ENCODE measurements at places on chromosomes 2 and 18.

DNA sequence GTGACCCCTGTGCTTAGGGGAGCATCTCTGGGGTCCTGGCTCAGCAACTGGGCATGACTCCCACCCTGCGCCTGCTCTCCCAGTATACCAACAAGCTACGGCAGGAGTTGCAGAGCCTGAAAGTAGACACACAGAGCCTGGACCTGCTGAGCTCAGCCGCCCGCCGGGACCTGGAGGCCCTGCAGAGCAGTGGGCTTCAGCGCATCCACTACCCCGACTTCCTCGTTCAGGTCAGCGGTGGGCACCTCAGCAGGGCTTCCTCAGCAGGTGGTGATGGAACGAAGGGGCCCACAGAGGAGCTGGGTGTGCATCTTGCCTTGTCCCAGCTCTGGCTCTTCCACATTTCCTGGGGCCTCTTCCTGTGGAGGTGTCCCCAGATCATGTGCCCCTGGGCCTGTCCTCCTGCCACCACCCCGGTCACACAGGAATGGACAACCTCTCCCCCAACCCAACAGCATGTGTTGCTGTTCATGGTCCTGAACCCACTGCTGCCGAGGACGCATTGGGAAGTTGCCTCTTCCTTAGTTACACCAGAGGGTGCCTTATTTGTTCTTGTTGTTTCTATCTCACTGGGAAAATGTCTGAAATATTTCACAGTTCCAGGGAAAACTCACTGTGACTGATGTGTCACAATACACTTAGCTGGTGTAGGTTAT, 10.8 kb downstream of the PROM2 start:
- no peak for DNase-seq

DNA sequence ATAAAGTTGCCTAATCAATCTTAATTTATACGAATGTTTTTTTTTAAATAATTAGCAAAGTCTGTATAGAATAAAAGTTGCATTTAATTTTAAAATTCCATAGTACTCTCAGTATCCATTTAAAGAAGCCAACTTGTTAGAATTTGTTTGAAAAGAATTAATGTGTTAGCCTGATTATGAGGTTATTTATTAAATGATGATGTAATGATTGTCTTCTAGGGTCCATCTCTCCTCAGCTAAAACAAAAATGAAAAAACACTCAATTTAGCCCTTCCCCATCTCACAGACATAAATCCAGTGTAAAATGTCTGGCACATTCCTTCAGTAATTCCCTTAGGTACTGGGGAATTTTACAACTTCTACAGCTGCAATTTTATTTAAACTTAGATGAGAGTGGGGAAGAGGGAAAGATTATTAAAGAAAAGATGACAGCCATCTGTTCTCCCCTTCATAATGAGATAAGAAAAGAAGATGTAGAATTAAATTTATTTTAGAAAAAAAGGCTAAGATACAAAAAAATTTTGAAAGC, 68.6 kb downstream of the BARD1 start:
- no peak for DNase-seq

GRCh38 chr18:63664571-63664970, 2.9 kb upstream of the SERPINB3 start:
- no peak for DNase-seq

DNA sequence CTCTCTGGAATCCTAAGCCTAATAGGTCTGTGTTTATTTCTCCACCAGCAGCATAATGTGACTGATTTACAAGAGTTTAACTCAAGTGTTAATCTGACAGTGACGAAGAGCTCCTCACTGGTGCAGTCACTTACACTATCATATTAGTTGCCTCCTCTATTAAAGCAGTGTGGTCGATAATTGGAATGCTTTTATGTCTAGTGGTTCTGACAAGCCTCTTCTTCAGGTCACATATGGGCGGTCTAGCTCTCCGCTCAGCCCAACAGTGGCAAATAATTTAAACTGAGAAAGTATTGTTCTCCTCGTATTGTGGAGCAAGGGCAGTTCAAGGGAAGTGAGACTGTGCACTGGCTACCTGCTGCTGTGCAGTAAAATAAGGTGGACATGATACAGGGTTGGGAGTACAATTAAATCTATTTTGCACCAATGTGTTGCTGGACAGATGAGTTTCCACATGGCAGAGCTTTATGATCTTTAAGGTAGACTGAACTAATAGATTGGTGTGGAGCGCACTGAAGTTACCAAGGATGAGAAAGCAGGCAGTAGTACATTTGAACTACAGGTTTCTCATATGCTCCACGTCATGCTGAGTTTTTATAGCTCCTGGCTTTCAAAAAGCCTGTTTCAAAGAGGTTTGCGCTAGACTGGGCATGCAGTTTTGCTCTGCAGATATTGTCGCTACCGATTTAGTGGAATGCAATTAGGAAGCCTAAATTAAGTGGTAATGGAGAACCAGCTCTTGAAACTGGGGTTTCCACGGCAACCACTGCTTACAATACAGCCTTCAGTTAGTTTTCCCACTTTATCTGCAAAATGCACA, 151.7 kb upstream of the POU3F3 start:
- DNase-seq: no peak
